ENCODE measurements at places on chromosomes 3 and 15.

DNA sequence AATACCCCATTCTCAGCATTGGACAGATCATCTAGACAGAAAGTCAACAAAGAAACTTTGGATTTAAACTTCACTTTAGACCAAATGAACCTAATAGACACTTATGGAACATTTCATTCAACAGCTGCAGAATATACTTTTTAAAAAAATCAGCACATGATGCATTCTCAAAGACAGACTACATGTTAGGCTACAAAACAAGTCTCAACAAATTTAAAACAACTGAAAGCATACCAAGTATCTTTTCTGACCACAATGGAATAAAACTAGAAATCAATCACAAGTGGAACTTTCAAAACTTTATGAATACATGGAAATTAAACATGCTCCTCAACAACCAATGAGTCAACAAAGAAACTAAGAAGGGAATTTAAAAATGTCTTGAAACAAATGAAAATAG lies 37.9 kb downstream of the SERP1 start:
- DNase-seq, result no peak

- DNase-seq, result peak; percentile 96
Observed at GRCh38 chr3:85780806-85781205, 822.0 kb downstream of the CADM2 start.

DNA sequence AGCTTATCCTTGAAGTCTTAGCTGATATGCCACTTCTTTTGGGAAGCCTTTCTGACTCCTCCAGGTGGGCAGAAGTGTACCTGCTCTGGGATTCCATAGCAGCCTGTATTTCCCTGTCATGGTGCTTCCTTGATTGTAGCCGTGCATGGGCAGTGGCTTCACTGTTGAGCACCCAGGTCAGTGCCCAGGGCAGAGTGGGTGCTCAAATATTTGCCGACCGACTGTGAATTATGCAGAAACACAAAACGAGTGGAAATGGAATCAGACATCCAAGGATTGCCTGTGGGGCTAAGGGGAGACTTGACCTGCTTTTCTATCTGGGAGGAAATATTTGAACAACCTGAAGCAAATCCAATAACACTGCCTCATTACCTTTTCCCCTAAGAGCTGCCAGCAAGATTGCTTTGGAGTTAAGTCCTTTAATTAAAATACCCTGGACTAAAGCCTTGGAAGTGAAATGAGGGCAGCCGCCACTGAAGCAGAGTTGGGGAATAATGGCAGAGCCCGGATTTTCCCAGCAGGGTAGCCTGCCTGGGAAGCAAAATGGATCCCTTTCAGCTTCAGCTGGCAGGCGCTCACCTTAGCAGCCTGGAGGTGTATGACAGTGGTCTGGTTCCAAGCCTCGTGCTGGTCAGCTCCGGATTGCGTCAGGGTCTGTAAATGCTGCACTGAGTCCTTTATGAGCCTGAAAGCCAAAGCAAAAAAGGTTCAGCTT lies 14.9 kb downstream of the ACOX2 start:
- DNase-seq, result no peak

DNA sequence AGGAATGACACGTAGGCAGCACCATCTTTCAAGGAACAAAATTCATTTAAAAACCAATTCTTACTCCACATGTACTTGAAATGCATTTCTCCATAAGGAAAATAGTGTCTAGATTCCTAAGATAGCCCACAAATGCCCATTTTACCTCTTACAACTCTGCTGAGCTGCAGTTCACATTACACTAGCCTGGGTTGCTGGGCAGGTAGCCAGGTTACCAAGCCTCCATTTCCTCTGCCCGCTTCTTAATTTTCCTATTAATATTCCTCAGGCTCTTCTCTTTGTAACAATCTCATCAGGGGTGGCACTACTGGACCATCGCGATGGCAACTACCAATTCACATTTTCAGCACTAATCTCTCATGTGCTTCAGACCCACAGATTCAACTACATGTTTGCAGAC lies 10.8 kb downstream of the ATP13A3 start:
- no peak for DNase-seq

- no peak for DNase-seq
Observed at GRCh38 chr15:82548700-82549099, 8.4 kb upstream of the RPS17 start.

DNA sequence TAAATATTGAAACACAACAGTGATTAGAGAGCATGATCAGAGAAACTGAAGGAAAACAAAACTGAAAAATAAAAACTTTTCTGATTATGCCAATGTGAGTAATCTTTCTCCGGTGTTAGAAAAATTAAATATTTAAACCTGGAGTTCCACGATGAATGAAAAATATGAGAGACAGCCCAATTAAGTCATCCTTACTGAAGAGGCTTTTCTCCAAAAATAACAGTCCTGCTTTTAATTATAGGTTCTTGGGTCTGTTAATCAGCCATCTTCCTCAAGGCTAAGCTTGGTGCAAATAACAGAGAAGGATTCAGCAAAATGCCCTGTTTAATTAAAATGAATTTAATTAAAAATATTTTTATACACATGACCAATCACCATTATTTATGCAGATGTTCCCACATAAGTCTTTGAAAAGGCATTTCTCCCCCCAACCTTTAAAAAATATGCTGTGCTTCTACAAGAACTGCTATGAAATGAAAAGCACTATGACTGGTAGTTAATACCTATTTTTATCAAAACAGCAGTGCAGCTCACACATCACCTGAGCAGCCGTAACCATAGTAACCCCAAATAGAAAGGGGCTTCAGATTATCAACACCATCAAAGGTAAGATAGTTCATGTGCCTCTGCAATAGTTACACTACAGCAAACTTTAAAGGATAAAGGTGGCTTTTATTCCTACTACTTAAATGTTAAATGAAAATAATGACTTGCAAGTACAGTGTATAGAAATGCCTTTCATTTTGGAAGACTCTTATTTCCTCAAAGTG lies 175.7 kb downstream of the SLC9A9 start:
- DNase-seq, result no peak

- no peak for DNase-seq
Observed at GRCh38 chr3:145357453-145357852, 803.5 kb downstream of the PLOD2 start.

- no peak for DNase-seq
Observed at GRCh38 chr3:157544501-157545130, 41.4 kb upstream of the VEPH1 start.

GRCh38 chr3:65251375-65251774 lies 563.6 kb upstream of the ADAMTS9 start:
- no peak for DNase-seq

- DNase-seq, result no peak
Observed at GRCh38 chr3:151787626-151788025, 26.3 kb upstream of the AADAC start.

DNA sequence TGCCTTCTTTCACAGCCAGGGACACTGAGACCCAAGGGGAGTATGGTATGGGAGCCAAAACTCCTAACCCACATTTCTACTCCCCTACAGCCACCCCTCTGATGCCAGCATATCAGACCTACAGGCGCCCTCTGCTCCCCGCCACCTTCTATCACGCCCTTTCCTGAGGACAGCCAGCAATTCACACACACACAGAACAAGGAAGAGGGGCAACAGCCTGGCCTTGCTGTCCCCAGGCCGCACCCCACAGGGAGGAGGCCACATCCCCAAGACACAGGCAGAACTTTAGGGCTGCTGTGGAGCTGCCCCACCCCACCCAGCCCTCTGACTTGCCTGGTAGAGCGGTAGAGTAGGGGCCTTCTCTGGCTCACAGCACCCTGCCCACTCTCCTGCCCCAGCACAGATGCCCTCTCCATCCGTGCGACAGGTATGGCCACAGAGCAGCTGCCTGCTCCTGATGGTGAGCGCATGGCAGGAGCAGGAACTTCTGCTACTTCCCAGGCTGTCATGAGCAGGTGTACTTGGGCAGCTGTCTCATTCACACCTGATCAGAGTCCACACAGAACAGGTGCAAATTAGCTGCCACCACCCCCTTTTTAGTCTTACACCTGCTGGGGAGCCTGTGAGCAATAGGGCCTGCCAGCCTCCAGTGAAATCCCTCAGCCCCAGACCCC lies 33.4 kb downstream of the CCDC33 start:
- no peak for DNase-seq

- DNase-seq, result no peak
Observed at GRCh38 chr15:29518442-29518841, 248.8 kb upstream of the NSMCE3 start.

- DNase-seq, result no peak
Observed at GRCh38 chr3:14353502-14353901, 48.9 kb upstream of the SLC6A6 start.

All from NCI-H524 (cell line).